ENCODE measurements at places on chromosomes 6 and 20.

DNA sequence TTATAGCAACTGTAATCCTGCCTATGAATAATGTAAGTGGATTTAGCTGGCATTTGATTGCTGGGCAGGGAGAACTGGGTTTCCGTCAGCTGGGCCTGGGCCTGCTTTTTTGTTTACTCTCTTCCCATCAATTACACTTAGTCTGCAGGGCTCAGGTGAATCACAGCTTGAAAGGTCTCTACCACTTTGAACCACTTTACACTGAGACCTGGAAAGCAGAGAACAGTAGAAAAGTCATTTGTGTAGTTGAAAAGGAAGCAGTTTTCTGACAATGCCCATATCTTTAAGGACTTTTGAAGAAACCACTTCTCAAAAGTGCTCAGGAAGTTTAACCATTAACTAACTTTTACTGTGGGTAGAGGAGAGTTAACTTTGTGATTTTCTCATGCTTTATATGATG lies 315.4 kb upstream of the SASH1 start:
- no peak for DNase-seq

GRCh38 chr20:38674765-38675133 lies 49.5 kb upstream of the SLC32A1 start:
- no peak for DNase-seq

DNA sequence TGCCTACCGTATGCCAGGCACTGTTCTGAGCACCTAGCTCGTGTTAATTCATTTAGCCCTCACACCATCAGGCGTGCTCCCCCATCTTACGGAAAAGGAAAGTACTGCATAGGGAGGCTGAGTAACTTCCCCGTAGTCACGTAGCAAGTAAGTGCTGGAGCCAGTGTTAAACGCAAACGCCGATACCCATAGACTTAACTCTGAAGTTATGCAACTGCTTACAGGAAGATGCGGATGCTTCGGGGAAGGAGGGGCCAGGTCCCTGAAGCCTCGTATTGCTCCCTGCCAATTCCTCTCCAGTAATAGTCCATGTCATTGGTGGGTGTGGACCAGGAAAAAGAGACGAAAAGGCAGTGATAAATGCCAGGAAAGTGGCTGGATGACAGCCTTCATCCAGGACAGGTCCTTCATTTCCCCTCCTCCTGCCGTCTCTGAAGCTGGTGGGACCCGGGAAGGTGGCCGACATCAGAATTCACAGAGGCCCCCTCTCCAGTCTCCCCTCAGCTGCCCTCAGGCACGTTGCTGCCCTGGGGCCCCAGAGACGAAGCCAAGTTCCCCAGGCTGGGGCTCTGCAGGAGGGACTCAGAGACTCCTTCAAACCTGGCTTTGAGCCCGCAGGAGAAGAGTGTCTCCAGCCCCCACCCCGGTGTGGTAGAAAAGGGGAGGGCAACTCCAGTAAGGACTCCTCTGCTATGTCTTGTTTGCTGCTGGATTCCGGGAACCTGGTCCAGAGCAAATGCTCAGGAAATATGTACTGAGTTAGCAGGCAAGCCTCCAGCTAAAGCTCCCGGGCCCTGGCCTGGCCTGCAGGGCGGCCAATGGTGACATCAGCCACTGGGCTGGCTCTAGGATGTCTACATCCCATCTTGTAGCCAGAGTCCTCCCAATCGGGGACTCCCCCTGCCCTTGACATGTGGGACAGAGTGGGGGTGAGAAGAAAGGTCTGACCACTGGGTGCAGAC lies 37.8 kb downstream of the RAB44 start:
- no peak for DNase-seq

DNA sequence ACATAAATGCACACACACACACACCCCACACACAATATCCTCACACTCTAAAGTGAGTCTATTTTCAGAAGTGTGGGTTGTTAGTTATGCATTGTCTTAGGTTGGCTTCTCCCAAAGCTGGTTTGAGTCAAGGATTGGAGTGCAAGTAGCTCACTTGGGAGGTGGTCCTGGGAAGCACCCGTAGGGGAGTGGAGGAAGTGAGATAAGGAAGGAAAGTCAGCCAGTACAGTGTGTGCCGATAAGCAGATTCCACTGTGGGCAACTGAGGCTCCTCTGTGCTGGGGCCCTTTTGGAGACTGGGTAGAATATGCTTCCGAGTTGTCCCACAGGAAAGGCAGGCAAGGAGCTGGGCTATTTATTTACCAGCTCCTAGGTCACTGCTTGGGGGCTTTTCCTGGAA lies 67.2 kb downstream of the PLCB4 start:
- DNase-seq = no peak

DNA sequence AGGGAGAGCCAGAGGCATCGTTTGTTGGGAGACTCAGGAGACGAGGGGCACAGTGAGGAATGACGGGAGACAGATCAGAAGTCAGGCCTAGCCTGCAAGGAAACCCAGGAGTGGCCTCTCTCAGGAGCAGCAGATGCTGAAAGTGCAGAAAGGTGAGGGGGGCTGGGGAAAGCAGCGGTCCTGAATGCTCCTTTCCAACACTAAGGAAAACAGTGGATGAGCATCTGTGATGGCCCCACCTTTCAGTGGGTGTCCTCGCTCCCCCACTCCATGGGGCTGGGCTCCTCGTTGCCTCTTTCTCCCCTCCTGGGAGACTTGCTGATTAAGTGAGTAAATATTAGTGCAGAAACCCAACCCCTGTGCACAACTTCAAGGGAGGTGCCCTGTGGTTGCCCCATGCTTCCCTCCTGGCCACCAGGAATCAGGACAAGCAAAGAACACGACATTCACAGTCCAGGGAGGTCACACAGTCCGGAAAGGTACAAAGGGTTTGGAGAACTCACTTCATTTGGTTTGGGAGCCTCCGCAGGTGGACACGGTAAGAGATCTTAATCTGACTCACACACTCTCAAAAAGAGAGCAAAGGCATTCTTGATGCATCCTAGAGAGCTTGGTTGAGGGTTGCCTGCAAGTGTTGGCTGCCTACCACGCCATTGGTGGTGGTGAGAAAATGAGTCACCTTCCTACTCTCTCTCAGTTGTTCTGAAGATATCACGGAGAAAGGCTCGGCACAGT lies 9.7 kb upstream of the BPIFB1 start:
- DNase-seq = no peak

DNA sequence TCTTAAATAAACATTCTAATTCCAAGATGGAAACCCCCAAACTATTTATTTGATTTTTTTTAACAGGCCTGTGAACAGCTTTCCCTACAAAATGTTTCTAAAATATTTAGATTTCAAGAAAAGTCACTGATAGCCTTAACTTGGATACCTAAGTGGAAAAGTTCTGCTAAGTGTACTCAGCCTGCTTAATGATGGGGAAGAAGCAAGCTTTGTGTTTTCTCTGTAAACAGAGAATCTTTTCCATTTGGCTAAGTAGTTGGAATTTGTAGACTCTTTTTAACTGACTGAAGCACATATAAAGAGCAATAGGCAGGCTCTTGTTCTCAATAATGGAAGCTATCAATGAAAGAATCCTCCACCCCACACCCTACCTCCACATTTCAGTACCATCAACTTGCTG lies 108.2 kb downstream of the KIF6 start:
- no peak for DNase-seq

GRCh38 chr6:28485482-28485881 lies 30.1 kb downstream of the GPX6 start:
- DNase-seq = no peak

GRCh38 chr20:58670102-58670501 lies 19.0 kb downstream of the STX16 start:
- DNase-seq = no peak

GRCh38 chr20:8860011-8860495 lies 208.8 kb upstream of the PLCB4 start:
- no peak for DNase-seq

- DNase-seq = no peak
These were observed 4.1 kb downstream of the CCDC170 start for GRCh38 chr6:151497905-151498304.

GRCh38 chr6:100266494-100267401 lies 198.0 kb downstream of the SIM1 start:
- DNase-seq = no peak

DNA sequence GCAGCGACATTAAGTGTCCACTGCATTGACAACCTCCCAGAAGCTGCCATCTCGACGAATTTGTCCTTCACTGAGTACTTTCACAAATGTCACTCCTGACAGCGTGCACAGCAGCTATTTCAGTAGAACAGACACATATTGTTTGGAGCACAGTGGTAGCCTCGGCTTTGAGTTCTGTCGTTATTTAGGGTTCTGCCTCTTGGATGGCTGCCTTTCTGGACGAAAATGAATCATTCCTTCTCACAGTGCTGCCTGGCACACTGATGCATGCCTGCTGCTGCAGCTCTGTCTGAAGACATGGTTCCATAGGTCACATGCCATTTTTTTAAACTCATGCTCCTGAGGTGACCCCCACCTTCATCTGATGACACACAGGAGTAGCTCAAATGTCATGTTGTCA lies 477.0 kb downstream of the C6orf118 start:
- no peak for DNase-seq

- DNase-seq = no peak
These were observed 64.6 kb downstream of the ABHD12 start for GRCh38 chr20:25325997-25326396.

GRCh38 chr6:110776413-110776812 lies 38.9 kb downstream of the CDK19 start:
- DNase-seq = no peak

DNA sequence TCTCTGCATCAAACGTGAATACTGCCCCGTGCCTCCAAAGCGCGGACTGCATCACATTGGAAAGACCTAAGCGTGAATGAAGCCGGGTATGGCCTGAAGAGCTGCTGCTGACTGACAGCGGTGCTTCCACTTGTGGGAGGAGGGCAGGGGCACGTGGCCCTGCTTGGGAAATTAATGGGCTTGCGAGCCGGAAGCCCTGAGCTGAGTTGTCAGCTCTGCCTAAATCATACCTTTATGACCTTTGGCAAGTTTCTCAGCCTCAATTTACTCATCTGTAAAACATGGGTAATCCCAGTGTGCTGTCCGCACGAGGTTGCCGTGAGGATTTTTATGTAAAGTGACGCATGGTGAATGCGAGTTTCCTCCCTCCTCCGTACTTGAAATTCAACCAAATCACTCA lies 67.0 kb upstream of the FOXQ1 start:
- DNase-seq = no peak

GRCh38 chr6:30075790-30076732 lies 492 bp upstream of the RNF39 start:
- DNase-seq = no peak

DNA sequence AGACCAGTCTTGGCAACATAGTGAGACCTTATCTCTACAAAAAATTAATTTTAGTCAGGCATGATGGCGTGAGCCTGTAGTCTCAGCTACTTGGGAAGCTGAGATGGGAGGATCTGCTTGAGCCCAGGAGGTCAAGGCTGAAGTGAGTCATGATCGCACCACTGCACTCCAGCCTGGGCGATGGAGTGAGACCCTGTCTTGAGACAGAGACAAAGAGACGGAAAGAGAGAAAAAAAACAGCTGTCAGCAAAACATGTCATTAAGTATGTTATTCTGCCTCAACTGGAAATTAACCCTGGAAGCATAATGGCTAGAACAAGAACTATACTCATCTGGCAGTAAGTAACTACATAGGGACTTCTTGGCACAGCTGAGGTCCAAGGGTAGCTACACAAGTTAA lies 7.2 kb downstream of the MMS22L start:
- no peak for DNase-seq

- no peak for DNase-seq
These were observed 52.4 kb downstream of the MAP3K7 start for GRCh38 chr6:90534337-90535025.

DNA sequence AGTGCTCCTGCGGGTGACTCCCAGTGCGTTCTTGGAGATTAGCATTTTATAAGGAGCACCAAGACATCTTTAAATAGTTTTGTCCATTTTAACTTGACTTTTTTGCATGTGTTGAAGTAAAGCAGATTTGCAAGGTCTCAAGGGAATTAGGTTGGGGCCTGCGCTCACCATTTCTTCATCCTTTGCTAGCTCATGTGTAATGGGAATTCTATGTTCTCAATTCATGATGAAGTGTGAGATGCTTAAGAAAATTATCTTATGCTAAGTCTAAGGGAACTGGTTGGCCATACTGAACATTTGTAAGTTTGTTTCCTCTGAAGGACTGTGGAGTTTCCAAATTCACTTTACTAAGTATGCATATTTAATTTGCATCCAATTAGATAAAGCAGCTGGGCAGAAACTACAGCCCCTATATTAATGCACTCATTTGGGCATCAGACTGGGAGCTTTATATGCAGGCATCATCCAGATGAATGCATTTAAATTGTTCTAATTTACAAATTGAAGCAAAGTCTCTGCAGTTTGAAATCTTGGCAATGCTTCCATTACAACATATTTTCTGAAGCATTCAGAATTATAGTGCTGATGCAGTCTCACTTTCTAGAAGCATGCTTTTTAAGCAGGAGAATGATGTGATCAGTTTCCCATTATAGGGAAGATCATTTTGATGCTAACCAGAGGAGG lies 108.3 kb upstream of the AKAP12 start:
- DNase-seq = no peak

- no peak for DNase-seq
These were observed at the start of gene HTR1E for GRCh38 chr6:86937219-86938079. HTR1E (plus strand) TSS chr6:86937528; CDS start chr6:87015335, 77,807 bp downstream.

DNA sequence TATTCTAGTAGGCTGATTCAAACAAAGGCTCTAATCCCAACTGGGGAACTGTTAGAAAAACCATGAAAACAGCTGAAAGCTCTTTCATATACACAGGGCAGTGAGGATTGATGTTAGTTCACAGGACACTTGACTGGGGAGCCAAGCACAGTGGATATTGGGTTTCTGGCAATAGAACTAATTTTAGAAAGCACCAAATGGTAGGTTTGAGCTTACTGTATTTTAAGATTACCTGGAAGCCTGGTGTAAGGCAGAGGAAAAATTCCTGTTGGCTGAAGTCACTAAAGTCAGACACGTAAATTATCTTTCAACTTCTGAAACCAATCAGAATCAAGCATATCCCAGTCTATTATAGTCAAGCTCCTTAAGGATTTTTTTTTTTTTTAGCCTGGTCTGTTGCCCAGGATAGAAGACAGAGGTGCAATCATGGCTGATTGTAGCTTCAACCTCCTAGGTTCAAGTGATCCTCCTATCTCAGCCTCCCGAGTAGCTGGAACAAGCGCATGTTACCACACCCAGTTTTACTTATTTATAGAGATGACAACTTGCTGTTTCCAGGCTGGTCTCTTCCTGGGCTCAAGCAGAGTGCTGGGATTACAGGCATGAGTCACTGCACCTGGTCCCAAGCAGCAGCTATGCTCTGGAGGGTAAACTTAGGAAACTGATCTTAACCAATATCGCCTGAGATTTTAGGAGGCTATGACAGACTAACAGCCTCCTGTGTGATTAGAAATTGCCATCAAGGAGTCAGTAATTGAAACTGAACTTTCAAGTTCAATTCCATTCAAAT lies 32.5 kb upstream of the SYNCRIP start:
- DNase-seq = no peak

- no peak for DNase-seq
These were observed 51.2 kb downstream of the VAPB start for GRCh38 chr20:58440021-58440767.

- DNase-seq = no peak
These were observed 139.9 kb upstream of the LAMP5 start for GRCh38 chr20:9374480-9374879.

All from stimulated activated CD8-positive, alpha-beta memory T cell treated with anti-CD3 and anti-CD28 coated beads, Interleukin-7, amount 100 ng/mL, for 1 hour (primary cell).